Endothelial cell of umbilical vein (primary cell): ENCODE measurements at places on chromosomes 1 and 21. TPM values are rescaled to one million over a fixed set of nuclear protein-coding genes. Genes with fewer than 3 reads are reported as not detected.

DNA sequence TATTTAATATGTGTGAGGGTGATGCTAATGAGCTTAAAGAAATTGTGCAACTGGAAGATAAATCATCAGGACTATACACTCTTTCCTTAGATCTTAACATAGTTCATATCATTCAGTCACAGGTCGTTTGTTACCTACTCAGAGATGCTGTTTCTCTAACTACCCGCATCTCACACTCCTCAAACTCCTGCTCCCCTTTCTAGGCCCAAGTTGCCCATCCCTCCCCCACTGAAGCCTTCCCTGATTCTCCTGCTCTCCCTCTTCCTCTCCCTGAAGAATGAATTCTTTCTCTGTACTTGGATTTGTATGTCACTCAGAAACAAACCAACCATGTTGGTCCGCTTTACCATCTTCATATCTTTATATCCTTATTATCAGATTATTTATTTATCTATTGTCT lies 9.1 kb downstream of the SH3GLB1 start:
- peaks cover 16% of the 10 kb centered on the region for H3K4me1 ChIP-seq
- H3K4me3 ChIP-seq, result no peak overlapping the region
- H3K27ac ChIP-seq, result no peak overlapping the region
- no peaks in the 10 kb centered on the region for H3K36me3 ChIP-seq

DNA sequence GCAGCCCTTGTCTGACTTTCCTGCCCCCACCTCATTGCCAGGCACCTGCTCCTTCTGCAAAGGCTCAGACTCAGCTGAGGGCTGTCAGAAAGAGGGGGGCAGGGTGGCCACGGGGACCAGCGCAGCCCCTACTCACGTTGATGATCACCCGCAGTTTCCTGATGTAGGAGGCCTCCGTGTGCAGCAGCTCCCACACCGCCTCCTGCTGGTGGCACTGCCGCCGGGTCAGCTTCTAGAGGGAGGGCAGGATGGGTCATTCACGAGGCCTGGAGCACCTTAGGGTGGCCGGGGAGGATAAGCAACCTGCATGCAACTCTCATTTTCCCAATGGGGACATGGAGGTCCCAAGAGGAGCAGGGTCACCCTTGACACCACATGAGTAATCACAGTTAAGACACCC lies 6.4 kb upstream of the TNFRSF25 start:
- DNase-seq, result no peak
- H3K27ac ChIP-seq, result no peak overlapping the region
- peaks cover 69% of the 10 kb centered on the region for H3K36me3 ChIP-seq
- no peaks in the 10 kb centered on the region for H3K4me1 ChIP-seq

GRCh38 chr21:36640721-36641244 lies 58.1 kb upstream of the SIM2 start:
- no peaks in the 10 kb centered on the region for H3K36me3 ChIP-seq
- peaks cover 2% of the 10 kb centered on the region for H3K27me3 ChIP-seq
- DNase-seq, result no peak
- H3K27ac ChIP-seq, result no peak overlapping the region
- H3K4me1 ChIP-seq, result peaks cover 27% of the 10 kb centered on the region

GRCh38 chr1:84615790-84616189 lies 41.5 kb upstream of the CTBS start:
- no peak overlapping the region for H3K27ac ChIP-seq
- DNase-seq, result no peak
- H3K4me1 ChIP-seq, result peaks cover 15% of the 10 kb centered on the region
- H3K36me3 ChIP-seq, result no peaks in the 10 kb centered on the region
- no peaks in the 10 kb centered on the region for H3K27me3 ChIP-seq
- H3K4me3 ChIP-seq, result no peak overlapping the region

Gene TNFRSF18
- total RNA-seq, result not detected in 2 replicates

DNA sequence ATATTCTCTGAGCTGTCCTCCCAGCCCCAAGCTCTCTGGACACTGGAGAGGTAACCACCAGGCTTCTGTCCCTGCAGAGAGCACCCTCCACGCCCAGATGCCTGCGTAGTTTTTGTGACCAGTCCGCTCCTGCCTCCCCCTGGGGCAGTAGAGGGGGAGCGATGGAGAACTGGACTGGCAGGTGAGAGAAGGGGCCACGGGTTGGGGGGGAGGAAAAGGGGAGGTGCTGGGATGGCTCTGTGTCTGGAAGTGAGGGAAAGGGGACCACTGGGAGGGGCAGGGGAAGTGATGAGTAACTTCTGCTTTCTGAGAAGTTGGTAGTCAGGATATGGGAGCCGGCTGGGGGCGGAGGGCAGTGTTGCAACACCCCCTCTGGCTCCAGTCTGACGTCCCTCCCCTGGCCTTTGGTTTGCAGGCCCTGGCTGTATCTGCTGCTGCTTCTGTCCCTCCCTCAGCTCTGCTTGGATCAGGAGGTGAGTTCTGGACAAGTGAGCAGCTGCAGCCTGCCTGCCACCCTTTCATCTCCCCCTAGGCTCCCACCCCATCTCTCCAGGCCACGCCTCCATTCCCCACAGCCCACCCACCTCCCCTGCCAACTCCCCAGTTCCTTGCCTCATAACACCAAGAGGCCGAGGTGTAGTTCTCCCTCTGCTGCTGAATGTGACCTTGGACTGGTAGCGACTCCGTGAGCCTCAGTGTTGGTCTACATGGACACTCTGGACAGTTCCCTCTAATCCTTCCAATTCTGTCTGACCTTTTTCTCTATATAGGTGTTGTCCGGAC lies 3.1 kb downstream of the ADAMTSL4 start:
- H3K4me3 ChIP-seq, result no peak overlapping the region
- H3K36me3 ChIP-seq, result peaks cover 4% of the 10 kb centered on the region
